ENCODE measurements at places on chromosomes 2 and 18.

DNA sequence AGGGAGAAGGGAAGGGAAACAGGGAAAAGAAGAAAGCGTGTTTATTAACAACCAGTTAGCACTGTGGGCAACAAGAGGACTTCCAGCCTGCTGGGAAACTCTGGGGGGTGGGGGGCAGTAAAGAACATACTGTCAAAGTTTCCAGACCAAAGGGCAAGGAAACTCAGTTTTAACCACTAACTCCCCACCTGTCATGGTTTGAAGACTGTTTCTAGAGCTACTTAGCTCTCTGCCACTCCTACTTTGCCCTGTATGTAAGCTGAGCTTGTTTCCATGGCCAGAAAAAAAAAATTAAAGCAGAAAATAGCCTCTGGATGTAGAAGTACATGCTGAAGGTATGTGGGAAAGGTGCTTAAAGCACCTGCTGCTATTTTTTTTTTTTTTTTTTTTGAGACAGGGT lies 11.0 kb upstream of the PTPN2 start:
- no peak for DNase-seq

DNA sequence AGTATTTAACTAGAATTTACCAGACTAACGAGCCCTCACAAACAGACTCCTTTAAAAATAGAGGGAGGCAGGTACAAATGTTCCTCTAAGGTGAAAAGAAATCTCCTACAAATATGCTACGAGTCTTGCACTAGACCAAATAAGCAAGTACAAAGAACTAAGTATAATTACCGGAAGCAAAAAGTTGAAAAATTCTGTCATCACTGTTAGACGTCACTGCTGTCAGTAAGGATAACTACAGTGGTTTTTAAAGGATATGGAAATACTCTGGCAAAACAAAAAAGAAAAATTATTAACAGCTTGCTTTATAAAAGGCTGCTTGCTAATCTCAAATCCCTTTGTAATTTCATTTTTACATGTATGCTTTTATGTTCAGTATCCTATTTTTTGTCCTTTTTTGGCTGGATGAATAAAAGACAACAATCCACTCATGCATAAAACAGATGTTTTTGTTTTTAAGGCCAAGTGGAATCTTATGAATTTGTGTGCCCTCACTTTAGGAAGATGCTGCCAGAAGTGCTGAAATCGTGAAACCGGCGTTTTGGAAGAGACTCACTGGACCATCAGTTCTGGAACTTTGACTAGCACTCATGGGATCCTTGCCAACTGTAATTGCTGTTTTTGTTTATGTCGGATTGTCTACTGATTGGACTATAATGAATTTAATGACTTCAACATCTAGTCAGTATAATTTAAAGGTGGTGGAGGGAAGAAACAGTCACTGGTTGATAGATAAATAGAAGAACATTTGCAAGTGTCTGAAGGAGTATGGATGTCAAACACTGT lies 6.7 kb downstream of the ZNF521 start:
- DNase-seq, result no peak

DNA sequence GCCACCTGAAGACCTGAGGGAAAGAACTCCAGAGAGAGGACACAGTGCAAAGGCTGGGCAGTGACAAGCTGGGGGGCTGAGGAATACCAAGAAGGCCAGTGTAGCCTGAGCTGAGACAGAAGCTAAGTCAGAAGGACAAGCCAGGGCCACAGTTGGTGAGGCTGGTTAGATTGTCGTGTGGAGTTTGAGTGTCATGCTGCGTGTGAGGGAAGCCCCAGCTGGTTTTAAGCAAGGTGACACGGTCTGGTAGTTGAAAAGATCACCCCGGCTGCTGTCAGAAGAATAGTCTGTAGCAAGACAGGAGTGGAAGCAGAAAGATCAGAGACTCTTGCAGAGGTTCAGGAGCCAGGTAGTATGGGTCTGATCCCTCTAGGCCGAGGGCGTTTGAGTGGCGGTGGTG lies 50.6 kb upstream of the RMDN2 start:
- DNase-seq, result no peak

GRCh38 chr18:40878371-40878770 lies 1076.7 kb upstream of the PIK3C3 start:
- DNase-seq, result no peak

- no peak for DNase-seq
Observed at GRCh38 chr2:16303273-16303577, 362.4 kb downstream of the CYRIA start.
